ENCODE measurements at places on chromosomes 4 and X.

- DNase-seq, result no peak
Observed at GRCh38 chr4:1983053-1983845, 25.5 kb downstream of the NELFA start.

- DNase-seq, result no peak
Observed at GRCh38 chr4:71269233-71269632, 69.6 kb upstream of the SLC4A4 start.

GRCh38 chr4:109298279-109299010 is 4.0 kb downstream of the COL25A1 start:
- no peak for DNase-seq

GRCh38 chrX:10197279-10198210 is 40.8 kb downstream of the CLCN4 start:
- DNase-seq, result no peak

GRCh38 chrX:84715315-84715714 is 213.1 kb upstream of the HDX start:
- no peak for DNase-seq

- DNase-seq, result no peak
Observed at GRCh38 chr4:130855533-130855932, 1759.6 kb downstream of the C4orf33 start.

GRCh38 chr4:87835743-87836142 is 3.0 kb downstream of the MEPE start:
- peak; percentile 18 for DNase-seq

DNA sequence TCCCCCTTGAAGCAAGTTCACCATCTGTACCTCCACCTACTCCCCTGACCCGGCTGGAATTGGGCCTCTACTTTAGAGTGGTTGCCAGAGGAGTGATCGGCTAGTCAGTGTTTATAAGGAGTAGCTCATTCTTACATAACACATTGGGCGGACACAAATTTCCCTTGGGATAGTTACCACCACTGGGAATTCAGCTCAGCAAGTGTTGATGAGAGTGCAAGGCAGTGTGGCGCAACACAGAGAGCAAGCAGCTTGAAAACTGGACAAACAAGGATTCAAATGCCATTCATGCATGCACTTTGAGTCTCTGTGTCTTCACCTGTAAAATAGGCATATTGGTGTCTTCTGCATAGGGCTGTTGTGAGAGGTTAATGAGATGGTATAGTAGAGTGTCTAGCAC is 92.7 kb downstream of the STK32B start:
- DNase-seq, result no peak

DNA sequence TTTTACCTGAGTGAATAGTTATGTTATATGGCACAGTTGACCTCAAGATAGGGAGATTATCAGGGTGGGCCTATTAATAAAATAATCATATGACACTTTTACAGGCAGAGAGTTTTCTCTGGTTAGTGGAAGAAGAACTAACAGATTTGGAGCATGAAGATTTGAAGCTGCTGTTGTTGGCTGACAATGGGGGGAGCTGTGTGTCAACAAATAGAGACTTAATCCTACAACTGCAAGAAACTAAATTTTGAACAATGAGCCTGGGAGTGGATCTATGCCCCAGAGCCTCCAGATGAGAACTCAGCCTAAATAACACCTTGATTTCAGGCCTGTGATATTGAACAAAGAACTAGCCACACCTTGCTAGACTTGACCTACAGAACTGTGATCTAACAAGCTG is 7.2 kb upstream of the CCSER1 start:
- no peak for DNase-seq

DNA sequence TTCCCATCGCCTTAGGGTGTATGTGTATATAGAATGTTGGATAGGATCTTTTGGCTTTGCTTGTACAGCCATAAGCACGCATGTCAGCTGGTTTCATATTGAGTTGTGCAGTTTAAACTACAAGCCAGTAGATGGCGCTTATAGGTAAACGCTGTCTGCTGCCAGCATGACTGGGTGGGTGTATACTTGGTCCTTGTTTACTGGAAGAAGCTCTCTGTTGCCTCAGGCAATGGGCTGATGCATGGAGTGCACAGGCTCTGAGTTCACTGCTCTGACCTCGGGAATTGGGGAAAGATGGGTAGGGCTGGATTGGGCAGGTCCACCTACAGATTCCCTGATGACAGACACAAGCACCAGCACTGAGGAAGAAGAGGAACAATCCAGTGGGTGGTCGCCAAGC is 831.5 kb downstream of the STIM2 start:
- peak; percentile 59 for DNase-seq

DNA sequence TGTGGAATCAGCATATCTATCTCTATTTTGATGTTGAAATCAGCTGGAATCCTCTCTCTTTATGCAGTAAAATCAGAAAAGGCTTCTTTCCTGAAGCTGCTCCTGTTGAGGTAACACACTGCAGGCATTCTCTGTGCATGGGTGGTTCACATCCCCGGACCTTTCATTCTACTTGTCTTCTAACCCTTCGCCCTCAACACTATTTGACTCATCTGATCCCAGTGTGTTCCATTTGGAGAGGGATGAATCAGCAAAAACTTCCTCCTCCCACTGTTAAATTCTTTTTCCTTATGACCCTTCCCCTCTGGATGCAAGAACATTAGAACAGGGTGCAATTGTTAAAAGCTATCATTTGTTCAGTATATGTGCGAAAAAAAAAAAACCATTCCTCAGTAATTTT is 67.4 kb downstream of the RNF150 start:
- no peak for DNase-seq

DNA sequence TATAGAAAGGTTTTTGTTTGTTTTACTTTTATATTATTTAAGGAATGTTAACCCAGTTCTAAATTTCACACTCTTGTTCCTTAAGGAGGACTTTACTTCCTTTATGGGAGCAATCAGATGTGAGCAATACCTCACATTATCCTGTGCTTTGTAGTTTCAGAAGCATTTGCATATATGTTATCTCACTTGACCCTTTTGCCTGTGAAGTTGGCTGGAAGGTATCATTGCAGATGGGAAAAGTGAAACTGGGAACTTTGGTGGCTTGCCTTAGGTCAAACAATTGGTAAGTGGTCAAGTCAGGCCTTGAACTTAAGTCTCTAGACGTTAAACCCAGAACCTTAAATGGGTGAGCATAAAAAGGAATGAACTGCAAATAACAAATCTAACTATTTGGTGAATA is 90.6 kb downstream of the AREG start:
- DNase-seq, result no peak

GRCh38 chr4:25213347-25213979 is 20.4 kb upstream of the PI4K2B start:
- no peak for DNase-seq

DNA sequence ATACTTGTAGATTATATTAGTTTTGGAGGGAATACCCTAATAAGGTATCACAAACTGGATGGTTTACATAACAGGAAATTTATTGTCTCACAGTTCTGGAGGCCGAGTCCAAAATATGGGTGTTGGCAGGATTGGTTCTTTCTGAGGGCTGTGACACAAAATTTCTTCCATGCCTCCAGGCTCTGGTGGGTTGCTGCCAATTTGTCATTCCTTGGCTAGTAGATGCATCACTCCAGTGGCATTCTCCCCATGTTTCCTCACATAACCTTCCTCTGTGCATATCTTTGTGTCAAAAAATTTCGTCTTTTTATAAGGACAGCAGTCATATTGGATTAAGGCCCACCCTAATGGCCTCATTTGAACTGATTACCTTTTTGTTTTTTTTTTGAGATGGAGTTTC is 49.3 kb downstream of the APELA start:
- DNase-seq, result peak; percentile 87

DNA sequence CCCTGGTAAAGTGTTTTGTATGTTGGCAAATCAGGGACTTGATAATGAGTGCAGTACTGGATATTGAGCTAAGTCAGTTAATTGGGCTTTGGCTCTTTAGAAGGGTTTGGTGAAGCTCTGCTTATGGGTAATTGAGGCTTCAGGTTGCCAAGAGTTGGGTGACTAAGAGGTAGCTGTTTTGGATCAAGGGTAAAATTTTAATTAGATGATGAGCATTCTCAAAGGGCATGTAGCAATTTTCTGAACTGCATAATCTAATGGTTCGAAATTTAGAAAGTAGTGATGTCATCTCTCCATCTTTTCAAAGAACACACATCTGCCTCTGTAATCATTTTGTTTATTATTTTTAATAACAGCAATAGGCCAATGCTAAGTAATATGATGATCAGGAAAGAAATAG is 5.5 kb upstream of the TRIM2 start:
- DNase-seq, result no peak

GRCh38 chr4:124018383-124019317 is 622.1 kb downstream of the SPRY1 start:
- peak; percentile 93 for DNase-seq

GRCh38 chrX:41273638-41274037 is 60.3 kb upstream of the DDX3X start:
- DNase-seq, result peak; percentile 69

- no peak for DNase-seq
Observed at GRCh38 chr4:159977907-159978617, 875.2 kb downstream of the RAPGEF2 start.

DNA sequence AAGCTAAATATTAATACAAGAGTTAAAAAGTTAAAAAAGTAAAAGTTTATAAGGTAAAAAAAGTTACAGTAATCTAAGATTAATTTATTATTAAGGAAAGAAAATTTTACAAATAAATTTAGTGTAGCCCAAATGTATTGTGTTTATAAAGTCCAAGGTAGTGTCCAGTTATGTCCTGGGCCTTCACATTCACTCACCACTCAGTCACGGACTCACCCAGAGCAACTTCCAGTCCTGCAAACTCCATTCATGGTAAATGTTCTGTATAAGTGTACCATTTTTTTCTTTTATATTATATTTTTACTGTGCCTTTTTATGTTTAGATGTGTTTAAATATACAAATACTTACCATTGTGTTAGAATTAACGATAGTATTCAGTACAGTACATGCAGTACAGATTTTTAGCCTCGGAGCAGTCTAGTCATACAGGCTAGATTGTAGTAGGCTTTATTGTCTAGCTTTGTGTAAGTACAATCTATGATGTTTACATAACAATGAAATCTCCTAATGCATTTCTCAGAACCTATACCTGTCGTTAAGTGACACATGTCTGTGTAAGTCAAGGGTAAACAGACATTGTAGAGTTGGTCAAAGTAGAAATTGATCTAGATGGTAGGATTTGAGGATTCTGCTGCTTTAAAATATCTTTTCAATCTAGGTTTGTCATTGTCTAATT is 197.7 kb downstream of the GC start:
- DNase-seq, result no peak

GRCh38 chr4:140790171-140790570 is 34.0 kb upstream of the TBC1D9 start:
- no peak for DNase-seq

GRCh38 chrX:130592204-130592603 is 190.4 kb downstream of the RBMX2 start:
- DNase-seq, result no peak

- DNase-seq, result no peak
Observed at GRCh38 chr4:3317656-3318211, 24.9 kb downstream of the RGS12 start.

- DNase-seq, result peak; percentile 80
Observed at GRCh38 chrX:2595258-2595657, 94.5 kb upstream of the DHRSX start.

GRCh38 chr4:133647206-133647605 is 498.1 kb downstream of the PCDH10 start:
- no peak for DNase-seq

GRCh38 chr4:48546336-48546735 is 56.3 kb downstream of the ZAR1 start:
- peak; percentile 49 for DNase-seq

- DNase-seq, result no peak
Observed at GRCh38 chr4:155639704-155640523, 26.7 kb upstream of the GUCY1A1 start.

GRCh38 chr4:25978327-25978726 is 64.3 kb downstream of the SMIM20 start:
- no peak for DNase-seq

DNA sequence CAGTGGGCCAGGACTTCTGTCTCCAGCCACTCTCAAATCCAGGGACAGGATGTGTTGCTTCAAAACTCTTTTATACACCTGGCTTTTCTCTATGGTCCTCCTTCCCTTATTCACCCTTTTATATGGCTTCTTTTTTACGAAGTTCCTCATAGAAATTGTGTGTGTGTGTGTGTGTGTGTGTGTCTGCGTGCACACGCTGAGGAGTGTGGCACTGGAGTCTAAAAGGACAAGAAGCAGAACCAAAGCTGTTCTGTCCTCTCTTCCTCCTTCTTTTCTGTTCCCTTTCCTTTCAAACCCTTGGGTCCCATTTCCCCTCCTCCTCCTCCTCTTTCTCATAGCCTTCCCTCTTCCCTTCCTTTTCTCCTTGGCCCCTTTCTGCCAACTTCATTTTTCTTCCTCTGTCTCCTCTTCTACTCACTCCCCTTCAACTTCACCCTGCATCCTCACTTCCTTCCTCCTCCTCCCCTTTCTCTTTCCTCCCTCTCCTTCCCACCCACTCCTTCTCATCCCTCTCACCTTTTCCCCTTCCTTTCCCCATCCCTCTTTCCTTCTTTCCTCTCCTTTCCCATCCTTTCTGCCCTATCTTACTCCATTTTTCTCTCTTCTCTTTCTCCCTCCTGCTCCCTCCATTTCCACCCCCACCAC is 360.5 kb downstream of the MID1IP1 start:
- DNase-seq, result no peak

GRCh38 chr4:68349279-68349648 is 626 bp downstream of the YTHDC1 start:
- peak; percentile 52 for DNase-seq

DNA sequence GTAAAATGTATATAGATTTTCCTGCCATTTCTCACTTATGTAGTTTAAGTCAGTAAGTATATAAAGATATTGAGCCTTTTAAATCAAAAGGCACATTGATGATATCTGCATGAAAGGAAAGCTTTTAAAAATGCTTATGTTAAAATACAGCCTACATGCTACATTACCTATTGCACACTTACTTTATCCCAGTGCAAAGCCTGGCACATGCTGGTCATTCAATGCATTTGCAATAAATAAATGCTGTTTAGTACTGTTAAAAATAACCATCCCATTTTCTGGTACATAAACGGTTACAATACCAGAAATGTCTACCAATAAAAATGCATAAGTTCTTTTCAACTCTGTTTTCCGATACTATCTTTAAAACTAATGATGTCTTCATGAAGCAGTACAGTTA is 22.1 kb upstream of the SPATA4 start:
- DNase-seq, result no peak

DNA sequence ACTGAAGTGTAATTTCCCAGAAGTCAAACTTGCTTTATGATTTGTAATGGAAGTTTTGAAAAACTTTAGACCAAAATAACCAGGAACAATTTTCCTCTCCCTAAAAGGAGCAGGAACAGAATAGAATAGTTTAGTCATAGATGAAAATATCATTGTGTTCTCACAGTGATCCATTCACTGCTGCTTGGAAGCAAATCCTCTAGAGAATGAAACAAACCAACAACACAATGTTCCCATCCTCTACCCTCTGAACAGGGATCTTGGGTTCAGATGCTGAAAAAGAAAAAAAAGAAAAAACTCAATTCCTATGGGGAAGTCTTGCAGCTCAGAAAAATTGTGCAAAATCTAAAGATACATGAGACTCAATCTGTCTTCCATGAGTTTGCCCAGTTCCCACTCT is 12.2 kb downstream of the DSPP start:
- no peak for DNase-seq

All from EH (cell line).